Activated CD4-positive, alpha-beta memory T cell treated with anti-CD3 and anti-CD28 coated beads for 36 hours (primary cell): ENCODE measurements at places on chromosomes 5 and 9. TPM values are rescaled to one million over a fixed set of nuclear protein-coding genes. Genes with fewer than 3 reads are reported as not detected.

DNA sequence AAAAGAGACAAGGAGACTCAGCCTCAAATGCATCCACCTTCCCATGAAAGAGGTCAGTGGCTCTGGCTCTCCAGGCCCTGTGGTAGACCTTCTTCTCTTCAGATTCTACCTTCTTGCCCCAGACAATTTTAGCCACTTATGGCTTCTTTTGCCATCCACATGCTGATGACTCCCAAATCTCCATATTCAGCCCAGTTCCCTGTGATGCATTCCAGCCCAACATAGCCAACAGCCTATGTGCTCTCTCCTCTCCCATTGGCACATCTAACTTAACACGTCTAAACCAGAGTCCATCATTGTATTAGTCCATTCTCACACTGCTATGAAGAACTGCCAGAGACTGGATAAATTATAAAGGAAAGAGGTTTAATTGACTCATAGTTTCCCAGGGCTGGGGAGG is 108.8 kb downstream of the FSTL4 start:
- H3K27ac ChIP-seq = no peak overlapping the region
- H3K4me1 ChIP-seq = no peaks in the 10 kb centered on the region
- peaks cover 10% of the 10 kb centered on the region for H3K27me3 ChIP-seq

GNA14 gene
- not detected for total RNA-seq

ARHGEF39 gene
- total RNA-seq = 28.2 TPM

GRCh38 chr9:29129763-29130162 is 1556.5 kb upstream of the C9orf72 start:
- H3K36me3 ChIP-seq = no peaks in the 10 kb centered on the region
- H3K4me1 ChIP-seq = no peaks in the 10 kb centered on the region
- DNase-seq = no peak
- no peaks in the 10 kb centered on the region for H3K27me3 ChIP-seq
- no peak overlapping the region for H3K27ac ChIP-seq

DNA sequence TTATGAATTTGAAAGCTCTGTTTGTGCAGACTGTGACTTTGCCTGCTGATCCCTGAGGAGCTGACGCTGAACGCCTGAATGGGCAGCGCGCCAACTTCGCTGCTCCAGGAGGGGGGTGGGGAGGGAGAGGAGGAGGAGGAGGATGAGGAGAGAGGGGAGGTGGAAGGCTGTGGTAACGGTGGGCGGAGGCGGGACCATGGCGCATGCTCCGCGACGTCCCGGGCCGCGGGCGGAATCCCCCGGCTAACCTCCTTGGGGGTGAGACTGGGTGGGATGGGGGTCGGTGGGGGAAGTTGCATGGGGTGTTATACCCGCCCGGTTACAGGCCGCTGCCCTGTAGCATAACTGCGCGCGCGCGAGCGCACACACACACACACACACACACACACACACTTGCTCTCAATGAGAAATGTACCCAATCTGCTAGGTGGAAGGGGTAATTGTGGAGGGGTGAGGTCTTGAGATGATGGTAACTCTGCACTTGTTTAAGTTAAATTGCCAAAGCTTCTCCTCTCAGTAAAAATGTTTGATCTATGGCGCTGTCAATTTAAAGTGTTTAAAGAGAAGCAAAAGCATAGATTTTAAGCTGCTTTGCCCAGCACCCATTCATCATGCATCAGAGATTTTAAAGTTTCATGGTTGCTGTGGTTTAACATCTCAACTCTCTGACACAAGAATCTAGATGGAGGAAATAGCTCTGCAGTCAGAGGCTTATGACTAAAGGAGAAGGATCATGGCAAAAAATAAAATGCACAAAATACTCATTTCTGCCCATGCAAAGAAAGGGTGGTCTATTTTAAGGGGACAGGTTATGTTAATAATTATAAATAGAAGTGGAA is 76.6 kb upstream of the TBCA start:
- H3K4me3 ChIP-seq = peak overlapping the region; percentile 67
- H3K27ac ChIP-seq = peak overlapping the region; percentile 38
- no peaks in the 10 kb centered on the region for H3K36me3 ChIP-seq
- peaks cover 13% of the 10 kb centered on the region for H3K4me1 ChIP-seq

DNA sequence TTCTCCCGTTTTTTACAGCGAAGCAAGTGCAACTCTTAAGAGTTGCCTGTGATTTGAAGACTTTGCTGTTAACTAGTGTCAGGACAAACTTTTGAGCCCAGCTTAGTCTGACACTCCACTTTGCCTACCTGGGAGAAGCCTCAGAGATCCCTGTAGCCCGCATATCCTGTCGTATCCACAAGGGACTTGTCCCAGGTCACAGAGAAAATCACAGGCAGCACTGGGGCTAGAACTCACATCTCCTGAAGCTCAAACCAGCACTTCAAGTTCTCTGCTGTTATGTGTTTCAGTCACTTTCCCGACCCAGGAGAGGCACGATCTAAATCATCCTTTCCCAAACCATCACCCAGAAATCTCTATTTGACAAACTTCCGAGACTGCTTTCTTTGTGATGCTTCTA is 584.5 kb downstream of the ACTL7B start:
- H3K4me1 ChIP-seq = no peaks in the 10 kb centered on the region
- H3K27ac ChIP-seq = no peak overlapping the region
- H3K36me3 ChIP-seq = peaks cover 1% of the 10 kb centered on the region
- H3K4me3 ChIP-seq = no peak overlapping the region

GRCh38 chr9:81754245-81754644 is 64.9 kb upstream of the TLE1 start:
- no peak overlapping the region for H3K4me3 ChIP-seq
- no peaks in the 10 kb centered on the region for H3K4me1 ChIP-seq
- no peak for DNase-seq
- H3K36me3 ChIP-seq = no peaks in the 10 kb centered on the region
